ENCODE measurements at places on chromosomes 1 and 21.

- no peak for DNase-seq
These were observed 1.7 kb upstream of the MRPS15 start for GRCh38 chr1:36465731-36466369.

DNA sequence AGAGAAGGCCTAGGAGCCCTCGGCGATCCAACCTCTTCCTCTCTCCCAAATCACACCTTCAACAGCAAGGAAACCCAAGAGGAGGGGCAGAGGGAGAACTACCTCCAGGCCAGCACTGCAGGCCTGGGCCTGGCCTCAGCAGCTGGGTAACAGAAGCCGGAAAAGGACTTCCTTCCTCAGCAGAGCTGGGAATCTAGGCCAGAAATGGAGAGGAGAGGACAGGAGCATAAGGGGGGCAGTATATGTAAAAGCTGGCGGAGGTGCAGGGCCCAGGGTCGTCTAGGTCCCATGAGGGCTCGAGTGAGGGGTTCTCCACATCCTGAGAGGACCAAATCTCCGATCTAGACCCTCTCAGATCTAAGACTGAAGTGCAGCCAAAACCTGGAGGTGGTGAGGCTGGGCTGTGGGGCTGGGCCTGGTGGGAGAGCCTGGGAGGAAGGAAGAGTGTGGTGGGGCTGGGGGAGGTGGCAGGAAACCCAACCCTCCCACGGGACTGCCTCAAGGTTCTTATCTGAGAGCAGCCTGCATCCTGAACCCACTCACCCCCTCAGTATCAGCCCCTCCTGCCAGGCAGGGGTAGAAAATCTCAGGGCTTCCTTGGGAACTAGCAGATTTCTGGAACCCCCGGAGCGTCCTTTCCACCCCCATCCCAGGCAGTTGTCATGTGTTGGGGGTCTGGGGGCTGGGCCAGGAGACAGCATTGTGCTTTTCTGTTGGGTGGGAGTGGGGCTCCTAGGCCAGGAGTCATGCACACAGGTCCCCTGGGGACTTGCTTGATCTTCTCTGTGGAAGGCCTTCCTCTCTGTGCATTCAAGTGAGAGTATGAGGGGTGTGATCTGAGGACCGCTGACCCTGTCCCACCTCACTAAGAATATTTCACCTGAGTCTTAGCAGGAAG lies 33.0 kb downstream of the PIK3C2B start:
- DNase-seq, result no peak

- no peak for DNase-seq
These were observed 77.9 kb downstream of the GFI1 start for GRCh38 chr1:92408825-92409224.

DNA sequence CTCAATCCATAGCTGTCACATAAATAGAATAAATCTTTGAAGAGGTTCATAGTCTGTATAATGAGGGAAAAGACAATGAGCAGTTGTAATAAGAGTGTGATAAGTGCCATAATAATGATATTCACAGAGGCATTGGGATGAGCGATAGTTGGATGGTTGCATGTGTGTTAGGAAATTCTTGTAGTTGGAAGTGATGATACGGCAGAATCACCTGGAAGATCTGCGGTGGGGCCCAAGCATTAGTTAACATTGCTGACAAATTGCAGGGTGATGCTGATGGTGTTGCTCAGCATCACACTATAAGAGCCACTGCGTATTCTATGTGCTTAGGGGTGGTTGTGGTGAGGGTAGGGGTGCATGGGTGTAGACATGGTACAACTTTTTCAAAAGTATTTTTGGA lies 41.1 kb downstream of the ADGRL2 start:
- no peak for DNase-seq

DNA sequence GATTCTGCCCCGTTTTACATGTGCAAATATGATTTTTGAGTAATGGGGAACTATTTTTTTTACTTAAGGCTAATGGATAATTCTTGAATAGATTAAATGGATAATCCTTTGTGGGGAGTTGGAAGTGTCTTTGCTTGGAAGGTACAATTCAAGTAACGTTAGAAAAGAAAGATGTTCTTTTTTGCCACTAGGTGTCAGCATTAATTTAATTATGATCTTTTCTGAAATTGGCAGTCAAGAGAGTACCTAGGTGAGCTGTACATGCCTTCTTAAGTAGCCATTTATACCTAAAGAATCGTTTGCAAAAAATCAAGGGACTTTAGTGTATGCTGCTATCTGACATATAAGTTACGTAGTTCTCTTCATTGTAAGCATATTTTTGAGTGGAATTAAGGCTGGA lies 2.2 kb downstream of the FBXO28 start:
- no peak for DNase-seq

- DNase-seq, result no peak
These were observed 26.2 kb upstream of the DYNLT5 start for GRCh38 chr1:66725885-66726665.

DNA sequence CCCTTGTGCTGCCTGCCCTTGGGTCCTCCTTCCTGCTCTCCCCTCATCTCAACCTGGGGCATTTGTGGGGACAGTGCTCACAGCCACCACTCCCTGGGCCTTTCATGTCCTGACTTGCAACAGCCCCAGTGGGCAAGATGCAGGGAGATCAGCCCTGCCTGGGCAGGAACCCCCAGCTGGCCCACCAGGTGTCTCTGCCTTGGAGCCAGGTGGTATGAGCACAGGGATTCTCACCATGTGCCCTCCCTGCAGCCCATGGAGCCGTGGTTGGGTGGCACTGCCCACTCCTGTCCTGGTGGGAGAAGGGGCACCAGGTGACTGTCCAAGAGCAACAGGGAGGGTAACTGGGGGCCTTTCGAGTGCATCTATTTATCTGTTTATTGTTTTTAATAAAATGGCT lies 100.4 kb downstream of the AJAP1 start:
- no peak for DNase-seq

- DNase-seq, result no peak
These were observed 20.5 kb upstream of the NPHP4 start for GRCh38 chr1:6012529-6013318.

DNA sequence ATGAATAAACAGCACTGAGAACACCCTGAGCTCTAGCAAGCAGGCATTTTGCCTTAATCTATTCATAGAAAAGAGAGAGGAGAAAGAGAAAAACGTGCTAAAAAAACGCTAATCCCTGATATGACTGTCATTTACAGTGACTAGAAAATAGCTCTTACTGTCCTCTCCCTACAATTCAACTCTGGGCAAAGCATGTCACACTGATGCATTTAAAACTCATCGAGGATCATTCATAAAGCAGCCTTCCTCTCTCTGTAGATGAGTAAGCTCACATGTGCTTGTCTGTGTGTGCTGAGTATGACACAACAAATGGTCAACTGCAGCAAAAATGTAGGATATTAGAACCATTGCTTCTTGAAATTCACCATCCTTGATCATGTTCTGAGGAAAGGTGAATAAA lies 109.0 kb downstream of the SGIP1 start:
- DNase-seq, result no peak
